ENCODE measurements at places on chromosomes 7 and 10. TPM values are rescaled to one million over a fixed set of nuclear protein-coding genes. Genes with fewer than 3 reads are reported as not detected.

Gene FAM13C
- total RNA-seq, result 14.5 TPM

Gene HHEX
- total RNA-seq, result 13.7 TPM

GRCh38 chr7:73526896-73527821 is 5.1 kb upstream of the BAZ1B start:
- no peak for DNase-seq

DNA sequence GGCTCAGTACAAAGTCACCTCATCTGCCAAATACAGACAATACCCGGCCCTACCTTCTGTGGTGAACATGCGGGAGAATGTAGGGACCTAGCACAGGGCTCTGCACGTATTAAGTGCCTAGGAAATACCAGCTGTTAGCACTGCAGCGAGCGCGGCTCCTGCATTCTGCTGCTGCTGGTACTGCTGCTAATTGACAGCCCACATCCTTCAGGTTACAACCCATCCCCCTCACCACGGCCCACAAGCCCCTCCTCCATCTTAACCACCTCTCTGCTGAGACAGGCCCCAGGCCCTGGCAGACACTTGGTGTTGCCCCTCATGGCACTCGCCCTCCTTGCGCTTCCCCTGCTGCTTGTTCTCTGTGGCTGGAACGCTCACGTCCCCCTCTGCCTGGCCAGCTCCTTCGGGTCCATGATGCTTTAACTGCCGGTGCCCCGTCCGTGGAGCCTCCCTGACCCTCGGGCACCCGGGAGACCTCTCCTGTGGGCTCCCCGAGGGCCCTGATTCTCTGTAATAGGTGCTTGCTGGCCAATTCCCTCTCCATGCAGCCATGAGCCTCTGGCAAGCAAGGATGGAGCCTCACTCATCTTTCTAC is 53.3 kb upstream of the LOXL4 start:
- no peak for DNase-seq

DNA sequence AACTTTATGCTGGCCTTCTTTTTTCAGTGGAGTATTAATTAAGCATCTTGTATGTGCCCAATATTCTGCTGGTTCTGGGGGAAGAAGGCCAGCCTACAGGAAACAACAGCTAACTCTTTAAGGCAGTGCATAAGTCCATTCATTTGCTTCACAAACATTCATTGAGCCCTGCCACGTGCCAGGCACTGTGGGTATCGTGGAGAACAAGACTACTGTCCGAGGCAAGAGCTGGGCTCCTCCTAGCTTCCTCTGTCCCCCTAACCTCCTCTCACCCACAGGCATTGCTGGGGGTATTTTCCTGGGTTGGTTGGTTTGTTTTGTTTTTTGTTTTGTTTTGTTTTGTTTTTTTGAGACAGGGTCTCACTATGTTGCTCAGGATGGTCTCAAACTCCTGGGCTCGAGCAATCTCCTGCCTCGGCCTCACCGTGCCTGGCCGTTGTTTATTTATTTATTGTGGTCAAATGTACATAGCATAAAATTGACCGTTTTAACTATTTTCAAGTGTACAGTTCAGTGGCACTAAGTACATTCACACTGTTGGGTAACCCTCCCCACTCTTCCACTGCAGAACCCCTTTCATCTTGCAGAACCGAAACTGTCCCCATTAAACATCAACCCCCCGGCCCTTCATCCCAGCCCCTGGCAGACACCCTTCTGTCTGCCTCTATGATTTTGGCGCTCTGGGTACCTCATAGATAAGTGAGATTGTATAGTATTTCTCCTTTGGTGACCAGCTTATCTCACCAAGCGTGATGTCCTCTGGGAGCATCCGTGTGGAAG is 32.6 kb downstream of the CHST3 start:
- DNase-seq, result no peak

DNA sequence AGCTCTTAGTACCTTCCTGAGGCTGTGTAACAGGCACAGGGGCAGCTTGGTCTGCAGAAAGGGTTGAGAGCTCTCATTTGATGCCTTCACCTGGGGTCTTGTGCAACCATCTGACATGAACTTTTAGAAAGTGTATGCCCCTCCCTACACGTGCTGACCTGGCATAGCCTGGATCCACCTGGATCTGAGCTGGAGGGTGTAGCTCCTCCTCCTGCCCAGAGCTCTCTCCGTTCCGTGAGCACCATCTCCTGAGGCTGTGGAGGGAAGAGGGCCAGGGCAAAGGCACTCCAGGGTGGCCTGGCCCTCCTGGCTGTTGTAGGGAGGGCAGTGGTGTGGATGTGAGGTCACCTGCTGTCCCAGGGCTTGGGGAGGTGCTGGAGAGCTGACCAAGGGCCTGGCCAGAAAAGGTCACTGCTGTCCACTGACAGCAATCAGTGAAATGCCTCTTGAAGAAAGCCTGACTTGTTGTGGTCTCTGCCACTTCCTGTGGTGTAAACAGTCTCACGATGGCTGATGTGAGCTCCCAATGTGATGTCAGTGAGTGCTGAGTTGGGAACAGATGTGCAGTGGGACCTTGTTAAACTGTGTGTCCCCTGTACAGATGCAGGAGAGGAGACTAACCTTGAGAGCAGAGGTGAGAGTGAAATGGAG is 23.0 kb downstream of the AMZ1 start:
- DNase-seq, result no peak

- no peak for DNase-seq
Measured at GRCh38 chr7:83040484-83040883, 122.2 kb downstream of the PCLO start.

DNA sequence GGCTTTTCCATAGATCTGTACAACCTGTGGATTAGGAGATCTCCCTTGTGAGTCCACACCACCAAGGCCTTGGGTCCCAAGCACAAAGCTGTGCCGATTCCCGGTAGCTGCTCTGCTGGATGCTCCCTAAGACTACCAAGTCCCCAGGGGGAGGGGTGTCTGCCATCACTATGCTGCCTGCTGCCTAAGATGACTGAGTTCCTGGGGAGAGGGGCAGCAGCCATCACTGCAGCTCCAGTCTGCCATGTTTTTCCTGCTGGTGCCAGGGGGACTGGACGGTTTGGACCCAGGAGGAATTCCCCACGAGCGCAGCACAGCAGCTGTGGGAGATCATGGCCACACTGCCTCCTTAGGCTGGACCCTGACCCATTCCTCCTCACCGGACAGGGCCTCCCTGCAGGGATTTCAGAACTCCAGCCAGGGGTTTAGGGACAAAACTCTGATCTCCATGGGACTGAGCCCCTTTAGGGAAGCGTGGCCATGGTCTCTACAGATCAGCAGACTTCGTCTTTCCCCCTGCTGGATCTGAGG is 1049.8 kb downstream of the SORCS1 start:
- DNase-seq, result no peak
